ENCODE measurements at places on chromosomes 6 and 20.

GRCh38 chr6:140011537-140011936 lies 637.1 kb upstream of the CITED2 start:
- DNase-seq: no peak

- no peak for DNase-seq
These were observed 73.8 kb upstream of the ISM1 start for GRCh38 chr20:13147071-13147963.

- DNase-seq: no peak
These were observed 60.9 kb downstream of the IPCEF1 start for GRCh38 chr6:154295733-154296132.

GRCh38 chr6:3427687-3428085 lies 29.2 kb downstream of the SLC22A23 start:
- no peak for DNase-seq

DNA sequence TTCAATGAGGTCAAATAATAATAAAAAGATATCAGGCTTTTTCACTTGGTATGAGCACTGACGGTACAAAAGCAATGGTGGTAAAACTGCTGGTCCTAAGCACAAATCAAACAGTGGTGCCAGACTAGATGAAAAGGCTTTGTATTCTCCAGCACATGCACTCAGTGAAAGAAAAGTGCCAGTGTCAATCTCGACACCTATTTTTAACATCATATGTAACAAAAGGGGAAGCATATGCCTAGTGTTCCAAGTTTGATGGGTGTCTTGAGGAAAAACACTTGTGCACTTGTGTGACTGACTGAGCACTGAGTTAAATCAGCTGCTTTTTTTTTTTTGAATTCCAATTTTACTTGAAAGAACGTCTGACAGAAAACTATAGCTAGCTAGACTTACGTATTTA lies 27.3 kb downstream of the MED23 start:
- no peak for DNase-seq

DNA sequence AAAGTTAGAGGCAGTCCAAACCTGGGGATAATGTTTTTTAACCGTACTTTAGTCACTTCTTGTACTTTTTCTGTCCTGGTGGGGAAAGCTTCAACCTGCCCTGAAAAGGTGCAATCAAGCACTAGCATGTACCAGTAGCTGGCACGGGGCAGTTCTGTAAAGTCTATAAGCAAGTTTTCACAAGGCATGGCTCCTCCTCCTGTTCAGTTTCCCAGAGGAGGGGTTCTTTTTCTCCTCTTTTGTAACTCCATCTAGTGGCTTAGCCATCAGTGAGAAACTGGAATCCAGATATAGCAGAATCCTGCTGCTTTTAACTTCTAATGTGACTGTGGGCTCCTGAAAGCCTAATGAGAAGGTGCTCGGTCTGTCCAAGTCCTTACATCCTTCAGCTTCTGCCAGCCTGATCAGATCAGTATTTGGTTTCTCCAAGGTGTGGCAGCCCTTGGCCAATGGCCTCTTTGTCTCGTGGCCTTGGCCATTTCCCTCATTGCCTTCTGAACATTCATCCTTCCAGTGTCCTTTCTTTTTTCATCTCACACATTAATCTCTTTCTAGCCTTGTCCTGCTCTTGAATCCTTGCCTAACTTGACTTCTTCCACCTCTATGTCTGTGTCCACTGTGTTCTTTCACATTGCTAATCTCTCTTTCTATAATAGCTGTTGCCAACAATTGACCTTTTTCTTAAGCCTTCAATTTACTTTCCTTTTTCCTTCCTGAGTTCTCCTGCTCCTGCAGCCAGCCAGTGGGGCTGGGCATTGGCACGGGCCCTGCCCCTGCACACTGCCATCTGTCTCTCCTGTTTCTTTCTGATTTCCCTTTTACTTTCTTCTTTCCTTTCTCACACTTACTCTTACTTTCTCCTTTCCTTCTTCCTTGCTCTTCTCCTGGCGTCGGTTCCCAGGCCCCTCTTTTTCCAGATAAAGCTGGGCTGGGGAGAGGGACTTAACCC lies 222.0 kb upstream of the SYNCRIP start:
- DNase-seq: no peak

DNA sequence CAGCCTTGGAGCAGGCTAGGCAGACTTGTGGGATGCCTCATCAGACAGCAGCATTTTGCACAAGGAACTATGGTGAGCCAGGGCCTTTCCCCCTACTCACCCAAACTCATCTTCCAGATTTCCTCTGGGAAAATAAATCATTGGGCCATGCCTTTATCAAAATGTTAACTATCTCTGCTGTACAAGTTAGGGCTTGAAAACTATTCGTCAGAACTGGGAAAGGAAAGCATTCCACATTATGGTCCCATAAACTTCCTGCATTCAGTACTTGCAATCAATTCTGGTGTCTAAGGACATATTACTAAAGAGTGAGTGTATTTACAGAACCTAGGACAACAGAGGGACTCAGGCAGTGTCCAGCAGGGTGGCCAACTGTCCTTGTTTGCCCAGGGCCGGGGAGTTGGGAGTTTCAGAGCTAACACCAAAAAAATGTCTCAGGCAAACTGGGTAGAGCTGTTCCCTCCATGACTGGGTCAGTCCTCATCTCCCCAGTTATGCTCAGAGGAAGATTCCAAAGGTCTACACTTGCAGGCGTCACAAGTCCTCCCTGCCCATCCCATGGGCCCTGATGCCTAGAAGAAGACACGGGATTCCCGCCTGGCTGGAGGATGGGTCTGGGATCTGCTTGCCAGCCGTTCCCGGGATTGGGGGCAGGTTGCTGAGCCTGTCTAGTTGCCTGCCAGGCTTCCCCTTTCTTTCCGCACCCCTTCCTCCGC lies 72.2 kb downstream of the SLC22A3 start:
- no peak for DNase-seq

DNA sequence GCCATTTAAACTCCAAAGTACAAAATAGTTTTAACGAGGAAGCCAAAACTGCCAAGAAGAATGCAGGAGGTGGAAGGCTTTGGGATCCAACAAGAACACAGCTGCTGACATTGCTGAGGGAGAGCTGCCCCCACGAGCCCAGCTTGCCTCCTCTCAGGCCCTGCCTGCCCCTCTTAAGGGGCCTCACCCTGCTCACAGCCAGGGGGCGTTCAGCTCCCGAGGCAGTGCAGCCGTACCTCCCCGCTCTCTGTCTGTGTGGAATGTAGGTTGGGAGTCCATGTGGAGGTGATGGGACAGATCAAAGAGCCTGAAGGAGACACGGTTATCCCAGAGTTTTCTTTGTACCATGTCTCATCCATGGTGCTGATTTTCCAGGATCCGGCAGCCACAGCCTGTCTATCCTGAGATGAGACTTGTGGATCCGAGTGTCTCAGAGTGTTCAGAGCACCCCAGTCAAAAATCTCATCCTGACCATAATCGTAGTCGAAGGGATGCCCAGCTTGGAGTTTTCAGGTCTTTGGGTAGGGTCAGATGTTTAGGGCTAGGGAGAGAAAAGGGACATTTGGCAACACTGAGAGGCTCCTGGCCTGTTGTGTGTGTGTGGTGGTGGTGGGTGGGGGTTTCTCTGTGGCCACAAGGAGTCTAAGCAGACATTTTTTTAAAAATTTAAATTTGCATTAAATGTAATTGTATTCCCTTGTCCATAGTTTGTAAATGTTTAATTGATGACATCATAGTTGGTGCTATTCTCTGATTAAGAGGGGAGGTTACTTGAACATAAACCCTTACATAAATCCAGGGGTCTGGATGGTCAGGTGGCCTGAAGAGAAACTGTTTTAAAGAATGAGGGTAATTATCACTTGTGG lies 111.4 kb upstream of the CLDN20 start:
- DNase-seq: no peak

- DNase-seq: no peak
These were observed 77.9 kb upstream of the ID4 start for GRCh38 chr6:19759117-19759880.

- DNase-seq: no peak
These were observed 8.0 kb upstream of the L3MBTL3 start for GRCh38 chr6:130010387-130010786.

GRCh38 chr20:45268531-45268930 lies 14.2 kb upstream of the SLPI start:
- DNase-seq: no peak

- no peak for DNase-seq
These were observed 3.1 kb upstream of the RPS12 start for GRCh38 chr6:132811276-132811675.

DNA sequence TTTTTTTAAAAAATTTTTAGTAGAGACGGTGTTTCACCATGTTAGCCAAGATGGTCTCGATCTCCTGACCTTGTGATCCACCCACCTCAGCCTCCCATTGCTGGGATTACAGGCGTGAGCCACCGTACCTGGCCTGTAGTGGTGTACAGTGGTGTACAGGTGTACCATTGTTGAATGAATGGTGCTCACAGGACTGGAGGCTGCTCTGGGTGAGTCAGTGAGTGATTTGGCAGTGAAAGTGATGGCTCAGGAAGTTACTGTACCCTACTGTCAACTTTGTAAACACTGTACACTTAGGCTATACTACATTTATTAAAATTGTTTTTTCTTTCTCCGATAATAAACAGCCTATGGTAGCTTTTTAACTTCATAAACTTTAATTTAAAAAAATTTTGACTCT lies 122.8 kb upstream of the EEF1E1 start:
- no peak for DNase-seq

DNA sequence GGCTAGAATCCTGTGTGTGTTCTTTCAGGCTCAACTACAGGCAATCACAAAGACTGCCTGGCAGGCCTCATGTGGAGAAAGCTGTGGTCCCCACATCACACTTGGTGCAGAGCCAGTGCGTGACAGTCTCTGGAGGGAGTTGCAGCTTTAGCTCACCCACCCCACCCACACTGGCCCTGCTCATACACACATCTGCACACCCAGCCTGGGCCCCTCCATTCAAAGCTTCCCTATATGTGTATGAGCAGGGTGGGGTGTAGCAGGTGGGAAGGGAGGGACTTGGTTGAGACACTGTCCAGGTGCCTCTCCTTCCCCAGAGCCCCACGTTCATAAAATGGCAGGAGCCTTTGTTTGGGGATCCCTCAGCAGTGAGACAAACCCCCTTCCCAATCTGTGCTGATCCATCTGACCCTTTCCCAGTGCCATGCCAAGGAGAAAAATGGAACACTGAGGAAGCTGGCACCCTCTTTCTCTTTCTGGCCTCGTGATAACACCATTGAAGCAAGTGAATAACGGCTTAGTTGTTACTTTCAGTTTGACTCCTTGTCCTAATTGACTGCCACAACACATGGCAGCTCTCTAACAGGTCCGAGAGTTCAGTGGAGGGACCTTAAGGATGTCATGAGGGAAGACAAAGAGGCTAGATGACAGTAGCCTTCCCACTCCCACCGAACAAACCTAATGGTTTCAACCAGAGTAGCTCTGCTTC lies 53.8 kb upstream of the NRSN1 start:
- DNase-seq: no peak

DNA sequence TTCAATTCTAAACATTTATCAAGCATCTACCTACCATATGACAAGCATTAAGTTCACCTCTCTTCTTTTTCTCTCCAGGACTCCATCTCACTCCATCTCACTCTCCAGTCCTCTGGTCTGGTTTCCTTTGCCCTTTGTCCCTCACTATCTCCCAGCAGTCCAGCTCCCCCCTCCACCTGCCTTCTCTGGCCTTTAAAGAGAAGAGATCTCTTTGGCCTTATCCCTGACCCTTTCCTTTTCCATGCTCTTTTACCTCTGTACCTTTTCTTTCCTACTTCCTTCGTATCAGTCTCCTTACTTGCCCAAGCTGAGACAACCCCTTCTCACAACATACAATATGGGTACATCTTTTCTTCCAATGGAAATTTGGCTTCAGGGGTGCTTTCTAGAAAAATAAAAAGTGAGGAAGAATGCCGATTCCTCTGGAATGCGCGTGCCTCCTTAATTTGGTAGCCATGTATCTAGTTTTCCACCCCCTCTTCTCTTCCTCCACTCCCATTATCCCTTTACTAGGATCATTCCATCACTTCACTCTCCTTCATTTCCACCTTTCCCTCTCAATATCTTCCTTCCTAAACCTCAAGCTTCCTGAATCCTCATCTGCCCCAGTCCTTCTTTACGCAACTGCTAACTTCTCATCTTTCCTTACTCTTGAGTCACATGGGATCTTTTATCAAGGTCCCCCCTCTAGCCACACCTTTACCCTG lies 745 bp upstream of the AGPAT1 start:
- no peak for DNase-seq

- DNase-seq: no peak
These were observed 31.2 kb downstream of the SNAP25 start for GRCh38 chr20:10249822-10250221.

DNA sequence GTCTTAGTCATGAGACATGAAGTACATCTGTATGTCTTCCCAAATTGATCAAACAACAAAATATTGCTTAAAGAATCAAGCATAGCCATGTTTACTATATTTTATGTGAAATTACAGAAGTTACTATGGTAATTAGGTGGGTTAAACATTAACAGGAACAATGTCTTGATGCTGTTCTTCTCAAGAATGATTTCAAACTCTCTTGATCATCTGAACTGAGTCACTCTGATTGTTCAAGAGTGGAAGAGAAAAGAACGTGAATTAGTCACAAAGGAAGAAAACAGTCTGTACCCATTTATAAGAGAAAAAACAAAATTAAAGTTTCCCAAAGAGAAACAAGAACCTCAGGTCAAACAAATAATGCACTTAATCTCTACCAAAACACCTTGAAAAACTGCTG lies 62.2 kb upstream of the NUP153 start:
- DNase-seq: no peak

DNA sequence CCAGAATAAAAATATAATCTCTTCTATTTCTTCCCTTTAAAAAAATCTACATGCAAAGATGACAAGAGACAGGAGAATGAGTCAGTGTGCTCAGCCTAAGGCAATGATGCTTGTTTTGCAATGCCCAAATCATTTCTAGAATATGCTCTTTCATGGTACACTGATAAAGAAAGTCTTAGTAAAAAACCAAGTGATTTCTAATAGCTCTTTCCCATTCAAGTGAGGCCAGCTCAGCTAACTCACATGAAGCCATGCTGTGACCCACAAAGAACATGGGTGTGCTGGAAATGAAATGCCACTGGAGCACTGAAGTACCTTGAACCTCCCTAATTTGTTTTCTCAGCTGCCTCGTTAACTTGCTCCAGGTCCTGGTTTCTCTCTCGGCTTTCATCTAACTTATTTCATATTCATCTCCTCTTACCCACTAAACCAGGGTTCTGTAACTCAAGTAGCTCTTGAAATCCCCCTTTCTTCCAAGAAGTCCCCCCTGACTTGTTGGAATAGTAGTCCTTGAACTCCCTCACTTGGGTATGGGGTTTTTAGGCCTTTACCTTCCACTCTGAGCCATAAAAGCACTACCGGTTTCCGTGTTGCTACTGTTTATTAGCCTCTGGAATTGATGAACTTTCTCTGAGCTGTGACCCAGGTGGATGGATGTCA lies 92.7 kb downstream of the IRF4 start:
- DNase-seq: no peak

- DNase-seq: no peak
These were observed 11.0 kb upstream of the COL10A1 start for GRCh38 chr6:116136933-116137340.

GRCh38 chr6:77030929-77031674 lies 432.2 kb downstream of the HTR1B start:
- no peak for DNase-seq

Measured in thoracic aorta (tissue), 2 donors.